NCI-H146 (cell line): ENCODE measurements at places on chromosomes 5 and 9.

GRCh38 chr5:128920345-128921215 is 44.7 kb upstream of the SLC27A6 start:
- no peak for DNase-seq

DNA sequence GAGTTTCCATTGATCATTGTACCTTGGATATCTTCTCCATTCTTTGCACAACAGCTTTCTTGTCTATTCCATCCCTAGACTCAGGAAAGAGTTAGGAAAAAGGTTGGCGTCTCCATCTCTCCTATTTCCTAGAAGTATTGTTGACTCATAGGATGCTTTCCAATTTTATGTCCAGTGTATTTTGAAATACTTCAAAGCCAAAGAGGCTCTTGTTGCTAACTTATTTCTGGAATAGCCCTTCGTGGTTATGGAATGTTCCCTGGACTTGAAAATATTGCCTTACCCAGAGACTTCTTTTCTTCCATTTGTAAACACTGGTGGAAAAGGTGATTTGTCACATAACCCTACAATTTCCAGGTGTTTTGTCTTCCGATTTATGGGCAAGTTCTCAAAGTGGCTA is 402.3 kb upstream of the ZNF608 start:
- DNase-seq: no peak

GRCh38 chr5:31196309-31196708 is 2.8 kb downstream of the CDH6 start:
- DNase-seq: no peak

DNA sequence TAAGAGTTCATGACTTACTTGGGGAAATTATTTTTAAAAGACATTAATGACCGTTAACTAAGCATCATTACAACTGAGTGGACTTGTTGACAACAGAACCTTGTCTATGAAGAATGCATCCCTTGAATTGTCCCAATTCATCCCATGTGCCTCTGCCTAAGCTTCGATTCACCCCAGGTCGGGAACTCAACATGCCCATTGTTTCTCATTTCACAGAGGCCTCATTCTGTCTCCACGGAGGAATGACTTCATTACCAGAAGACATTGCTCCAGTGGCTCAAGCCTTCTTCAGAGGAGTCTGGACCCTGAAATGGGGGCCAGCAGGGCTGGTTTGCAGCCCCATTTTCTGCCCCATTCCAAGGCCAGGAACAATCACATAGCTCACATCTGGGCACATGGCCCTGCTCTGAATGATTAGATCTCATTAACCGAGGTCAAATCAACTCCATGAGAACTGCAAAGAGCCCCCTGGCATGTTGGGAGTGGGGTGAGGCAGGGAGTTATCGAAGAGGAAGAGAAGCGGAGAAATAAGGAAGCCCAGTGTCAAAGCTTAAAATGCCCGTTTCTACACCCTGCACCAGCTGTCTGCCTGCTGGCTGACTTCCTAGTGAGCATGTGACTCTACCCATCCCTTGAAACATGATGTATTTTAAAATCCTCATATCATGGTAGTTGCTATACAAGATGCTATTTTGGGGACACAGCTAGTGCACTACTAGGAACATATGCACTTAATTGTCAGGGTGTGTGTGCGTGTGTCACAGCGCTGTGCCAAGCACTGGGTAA is 137.3 kb downstream of the LHFPL2 start:
- DNase-seq: no peak

DNA sequence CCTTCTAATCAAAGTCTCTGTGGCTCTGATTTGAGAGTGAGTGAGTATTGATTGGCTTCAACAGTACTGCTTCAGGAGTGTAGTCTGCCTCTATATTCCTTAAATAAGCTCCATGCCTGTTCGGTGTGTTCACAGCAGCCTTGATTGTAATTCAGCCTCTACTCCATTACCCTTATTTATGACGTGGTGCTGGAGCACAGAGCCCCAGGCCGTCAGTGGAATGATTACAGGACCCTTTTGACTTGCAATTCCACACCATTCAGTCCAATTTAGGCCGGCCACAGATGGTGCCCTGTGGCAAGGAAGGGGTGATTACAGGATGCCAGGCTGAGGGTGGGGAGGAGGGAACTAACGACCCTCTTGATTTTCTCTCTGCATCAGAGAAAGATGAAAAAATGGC is 110.3 kb downstream of the ASTN2 start:
- DNase-seq: no peak

- no peak for DNase-seq
These were observed 31.2 kb downstream of the MED10 start for GRCh38 chr5:6347165-6347564.

GRCh38 chr5:54090495-54091120 is 219.8 kb downstream of the ARL15 start:
- DNase-seq: no peak

GRCh38 chr9:84667571-84668195 is 1.8 kb upstream of the NTRK2 start:
- no peak for DNase-seq

DNA sequence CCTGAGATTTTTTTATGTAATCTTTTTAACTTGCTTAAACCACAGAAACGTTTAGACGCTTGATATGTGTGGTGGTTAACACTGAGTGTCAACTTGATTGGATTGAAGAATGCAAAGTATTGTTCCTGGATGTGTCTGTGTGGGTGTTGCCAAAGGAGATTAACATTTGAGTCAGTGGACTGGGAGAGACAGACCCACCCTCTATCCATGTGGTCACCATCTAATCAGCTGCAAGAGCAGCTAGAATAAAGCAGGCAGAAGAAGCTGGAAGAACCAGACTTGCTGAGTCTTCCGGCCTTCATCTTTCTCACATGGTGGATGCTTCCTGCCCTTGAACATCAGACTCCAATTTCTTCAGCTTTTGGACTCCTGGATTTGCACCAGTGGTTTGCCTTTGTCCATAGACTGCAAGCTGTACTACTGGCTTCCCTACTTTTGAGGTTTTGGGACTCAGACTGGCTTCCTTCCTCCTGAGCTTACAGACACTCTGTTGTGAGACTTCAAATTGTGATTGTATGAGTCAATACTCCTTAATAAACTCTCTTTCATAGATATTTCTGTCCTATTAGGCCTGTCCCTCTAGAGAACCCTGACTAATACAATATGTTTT is 816.0 kb upstream of the CDH9 start:
- DNase-seq: no peak

DNA sequence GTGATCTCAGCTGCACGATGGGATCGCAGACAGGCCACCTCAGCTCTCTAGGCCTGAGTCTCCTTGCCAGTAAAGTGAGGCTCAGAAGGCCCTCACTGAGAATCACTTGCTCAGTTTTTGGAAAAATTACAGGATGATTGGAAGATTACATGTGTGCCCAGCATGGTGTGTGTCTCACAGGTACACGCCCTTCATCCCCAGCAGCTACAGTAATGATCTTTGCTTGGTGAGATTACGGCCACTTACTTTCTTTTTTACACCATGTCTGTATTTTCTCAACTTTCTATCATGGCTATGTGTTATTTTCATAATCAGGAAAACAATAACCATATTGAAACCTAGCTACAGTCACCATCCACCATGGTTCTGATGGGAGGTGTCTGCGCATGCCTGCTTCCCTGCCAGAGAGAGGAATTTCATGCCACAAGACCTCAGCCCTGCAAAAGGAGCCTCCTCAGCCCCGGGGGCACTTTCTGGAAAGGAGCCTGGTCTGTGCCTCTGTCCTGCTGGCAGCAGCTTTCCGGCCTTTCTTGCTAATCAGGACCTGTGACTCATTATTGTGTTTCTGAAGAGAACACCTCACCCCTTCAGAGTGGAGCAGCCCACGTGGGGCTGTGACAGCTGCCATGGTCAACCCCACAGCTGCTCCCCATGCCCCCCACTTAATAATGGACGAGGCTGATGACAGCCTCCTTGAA is 64.2 kb upstream of the OLFM1 start:
- no peak for DNase-seq

DNA sequence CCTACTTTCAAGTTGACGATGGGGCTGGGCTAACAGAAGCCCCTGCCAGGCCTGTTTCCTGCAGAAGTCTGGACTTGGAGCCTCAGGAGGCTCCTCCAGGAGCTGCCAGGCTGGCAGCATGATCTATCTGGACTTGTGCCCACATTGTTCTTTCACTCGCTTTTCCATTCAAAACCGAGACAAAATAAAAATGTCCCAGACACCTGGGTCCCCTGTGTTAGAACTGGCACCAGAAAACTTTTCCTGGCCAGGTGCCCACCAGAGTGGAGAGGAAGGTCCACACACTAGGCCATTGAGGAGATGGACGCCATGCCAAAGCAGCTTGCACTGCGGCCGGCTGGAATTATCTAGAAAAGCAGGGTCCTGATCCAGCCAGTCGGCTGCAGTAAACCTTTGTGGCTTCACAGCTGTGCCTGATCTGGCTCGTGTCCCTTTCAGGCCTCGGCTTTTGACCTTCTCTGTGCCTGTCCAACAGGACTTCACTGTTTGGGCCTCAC is 78.2 kb downstream of the GCNT1 start:
- no peak for DNase-seq
